Occipital lobe (tissue), 3 donors: ENCODE measurements at places on chromosomes 6 and 20. TPM values are rescaled to one million over a fixed set of nuclear protein-coding genes. Genes with fewer than 3 reads are reported as not detected.

GRCh38 chr6:137780447-137781034 lies 86.5 kb upstream of the TNFAIP3 start:
- DNase-seq = no peak

DNA sequence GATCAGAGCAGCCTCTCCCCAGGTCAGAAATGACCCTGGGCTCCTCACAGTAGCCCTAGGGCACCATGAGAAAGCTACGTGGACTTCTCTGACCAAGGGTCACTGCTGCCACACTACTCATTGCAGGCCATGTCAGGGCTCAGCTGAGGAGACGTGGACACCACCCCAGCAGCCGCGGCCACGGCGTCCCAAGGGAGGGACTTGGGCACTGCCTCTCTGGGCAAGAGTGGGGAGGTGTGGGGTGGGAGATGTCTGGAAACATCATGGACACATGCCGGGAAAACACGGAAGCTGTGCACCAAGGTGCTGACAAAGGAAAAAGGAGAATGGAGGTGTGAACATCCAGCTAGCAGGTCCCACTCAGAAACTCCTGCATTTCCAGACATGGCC lies 9.0 kb downstream of the GMEB2 start:
- DNase-seq = no peak

The HLA-B gene
- total RNA-seq = 34.3 TPM

DNA sequence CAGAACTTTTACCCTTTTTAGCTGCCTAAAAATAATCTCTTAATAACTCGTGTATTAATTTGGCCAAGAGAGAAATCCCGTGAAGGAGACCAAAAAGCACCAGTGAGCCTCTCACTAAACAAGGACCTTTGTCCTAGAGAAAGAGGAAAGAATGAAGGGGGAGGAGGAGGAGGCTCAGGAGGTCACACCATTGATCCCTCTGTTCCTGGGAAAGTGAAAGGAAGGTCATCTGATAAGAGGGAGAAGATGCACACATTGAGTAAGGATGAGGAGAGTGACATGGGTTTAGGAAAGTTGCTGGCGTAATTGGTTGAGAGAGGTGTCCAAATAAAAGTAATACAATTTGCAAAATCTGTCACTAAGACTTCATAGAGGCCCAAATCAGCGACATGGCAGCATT lies 49.2 kb downstream of the HLA-DPB1 start:
- no peak for DNase-seq

DNA sequence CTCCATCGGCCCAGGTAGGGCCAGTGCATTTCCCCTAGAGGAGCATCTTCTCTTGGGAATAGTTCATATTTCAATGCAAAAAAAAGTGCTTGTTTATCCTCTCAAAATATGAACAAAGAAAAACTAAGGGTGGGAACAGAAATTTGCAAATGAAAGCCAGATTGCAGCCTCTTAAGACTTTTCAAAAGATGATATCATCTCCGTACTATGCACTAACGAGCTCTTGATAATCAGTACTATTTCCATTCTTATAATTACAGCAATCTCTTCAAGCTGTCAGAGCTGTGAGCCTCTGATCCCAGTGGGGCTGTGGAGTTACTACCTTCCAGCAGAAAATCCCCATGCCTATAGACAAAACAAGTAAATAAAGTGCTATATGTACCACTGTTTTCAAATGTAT lies 77.1 kb downstream of the SOD2 start:
- no peak for DNase-seq

The TPBG gene
- total RNA-seq = 2.2 TPM

DNA sequence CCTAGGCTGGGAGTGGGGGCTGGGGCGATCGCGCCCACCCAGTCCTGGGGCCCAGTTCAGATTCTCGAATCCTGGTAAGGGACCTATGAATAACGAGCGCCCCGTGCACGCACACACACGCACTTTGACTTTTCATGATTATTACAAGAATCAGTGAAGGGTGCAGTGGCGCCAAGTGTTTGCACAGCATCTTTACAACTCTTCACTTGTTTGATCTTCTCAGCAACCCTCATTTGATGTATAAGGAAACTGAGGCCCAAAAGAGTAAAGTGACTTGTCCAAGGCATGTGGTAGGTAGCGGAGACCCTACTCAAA lies 863 bp upstream of the LRFN2 start:
- DNase-seq = no peak

GRCh38 chr6:44339301-44339700 lies 3.1 kb upstream of the SPATS1 start:
- no peak for DNase-seq

- DNase-seq = no peak
Observed at GRCh38 chr6:112155886-112156285, 68.5 kb downstream of the FAM229B start.

DNA sequence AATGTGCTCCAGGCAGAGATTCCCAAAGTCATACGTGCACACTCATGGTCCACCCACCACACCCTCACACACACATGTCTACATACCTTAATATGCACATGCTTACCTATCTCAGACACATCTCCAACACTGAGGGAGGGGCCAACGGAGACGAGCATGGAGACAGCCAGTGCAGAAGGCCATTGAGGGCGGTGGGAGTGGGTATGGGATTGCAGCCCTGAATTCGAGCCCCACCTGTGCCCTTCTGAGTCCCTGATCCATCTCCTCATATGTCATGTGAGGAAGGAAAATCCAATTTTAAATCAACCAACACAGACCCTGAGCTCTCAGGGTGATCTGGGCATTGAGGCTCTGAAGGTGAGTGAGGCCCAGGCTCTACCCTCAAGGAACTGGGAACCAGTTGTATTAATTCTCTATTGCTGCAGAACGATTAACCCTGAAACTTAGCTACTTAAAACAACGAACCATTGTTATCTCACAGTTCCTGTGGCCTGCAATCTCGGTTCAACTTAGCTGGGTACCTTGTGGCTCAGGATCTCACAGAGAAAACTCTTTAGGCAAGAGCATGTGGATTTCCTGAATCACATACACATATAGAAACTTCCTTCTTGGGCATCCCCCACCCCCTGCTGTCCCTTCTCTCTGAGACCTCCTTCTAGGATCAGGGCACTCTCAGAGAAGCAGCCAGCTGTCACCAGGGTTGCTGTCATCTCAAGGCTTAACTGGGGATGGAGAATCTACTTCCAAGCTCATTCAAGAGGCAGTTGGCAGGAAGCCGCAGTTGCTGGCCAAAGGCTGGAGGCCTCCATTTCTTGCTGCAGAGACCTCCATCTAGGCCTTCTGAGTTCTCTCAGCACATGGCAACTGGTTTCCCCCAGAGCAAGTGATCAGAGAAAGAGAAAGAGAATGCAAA lies 28.3 kb downstream of the GLP1R start:
- no peak for DNase-seq

The SCRT2 gene
- 2.0 TPM for total RNA-seq

DNA sequence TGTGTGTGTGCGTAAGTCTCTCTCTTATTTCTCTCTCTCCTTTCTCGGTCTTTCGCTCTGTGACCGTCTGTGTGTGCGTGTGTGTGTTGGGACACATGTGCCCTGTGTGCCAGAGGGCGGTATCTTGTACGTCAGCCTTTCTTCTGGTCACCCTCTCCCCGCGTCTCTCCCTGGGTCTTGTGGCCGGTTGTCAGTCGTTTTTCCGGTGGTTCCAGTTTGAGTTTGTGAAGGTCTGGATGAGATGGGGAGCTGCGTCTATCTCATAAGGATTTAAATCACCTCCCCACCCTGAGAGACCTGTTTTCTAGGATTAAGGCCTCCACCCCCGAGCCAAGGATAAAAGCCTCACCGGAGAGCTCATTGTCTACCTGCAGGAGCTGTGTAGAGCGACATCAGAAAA lies 295.5 kb upstream of the ZNF337 start:
- DNase-seq = no peak

GRCh38 chr20:46255440-46256104 lies 52.7 kb downstream of the CDH22 start:
- DNase-seq = peak; percentile 10

- DNase-seq = no peak
Observed at GRCh38 chr6:145137425-145137824, 597.9 kb downstream of the EPM2A start.

- DNase-seq = no peak
Observed at GRCh38 chr6:96621983-96622382, 59.1 kb downstream of the FHL5 start.

- no peak for DNase-seq
Observed at GRCh38 chr6:51213811-51214210, 395.1 kb downstream of the TFAP2B start.

DNA sequence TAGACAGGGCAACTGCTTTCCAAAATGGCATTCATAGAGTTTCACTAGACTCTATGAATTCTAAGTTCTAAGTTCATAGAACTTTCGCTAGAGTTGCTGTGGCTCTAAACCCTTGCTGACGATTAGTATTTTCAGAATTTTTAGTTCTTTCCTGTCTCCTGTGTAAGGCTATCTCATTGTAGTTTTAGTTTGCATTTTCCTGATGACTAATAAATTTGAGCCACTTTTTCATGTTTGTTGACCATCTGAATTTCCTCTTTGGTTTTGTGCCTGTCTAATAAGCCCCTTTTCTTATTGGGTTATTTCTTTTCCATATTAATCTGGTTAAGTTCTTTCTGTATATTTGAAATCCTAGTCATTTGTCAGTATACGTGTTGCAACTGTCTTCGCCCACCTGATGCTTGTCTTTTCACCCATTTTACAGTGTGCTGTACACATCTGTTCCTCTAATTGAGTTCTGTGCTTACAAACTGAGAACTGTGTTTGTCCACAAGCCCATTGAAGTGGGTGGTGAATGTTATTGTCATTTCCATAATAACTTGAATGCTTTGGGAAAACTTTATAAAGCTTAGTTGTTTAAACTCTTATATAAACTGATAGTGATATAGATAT lies 177.7 kb upstream of the CDYL start:
- DNase-seq = no peak

DNA sequence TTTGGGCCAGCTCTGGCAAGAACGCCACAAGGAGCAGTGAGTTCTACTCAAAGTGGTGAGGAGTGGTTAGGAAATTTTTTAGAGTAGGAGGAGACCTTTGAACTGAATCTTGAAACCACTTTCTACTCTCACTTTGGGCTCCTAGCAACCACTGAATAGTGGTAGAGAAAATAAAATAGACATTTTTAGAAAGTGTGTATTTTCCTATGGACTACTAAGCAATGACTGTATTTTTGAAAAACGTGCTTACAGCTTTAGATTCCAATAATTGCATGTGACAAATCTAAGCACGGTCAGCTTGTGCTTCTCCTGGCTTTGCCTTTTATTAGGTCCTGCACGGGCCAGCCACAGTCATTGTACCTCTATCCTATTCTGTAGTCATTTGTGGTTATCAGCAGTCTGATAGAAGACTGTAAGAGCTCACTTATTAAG lies 8.7 kb upstream of the IFNGR1 start:
- DNase-seq = no peak

The NHLRC1 gene
- 2.8 TPM for total RNA-seq

The KIF6 gene
- 3.3 TPM for total RNA-seq

GRCh38 chr6:36656441-36656840 lies 22.1 kb upstream of the CDKN1A start:
- DNase-seq = no peak

GRCh38 chr6:4889701-4890100 lies 113.5 kb downstream of the CDYL start:
- DNase-seq = no peak

GRCh38 chr6:21033084-21033483 lies 498.8 kb downstream of the CDKAL1 start:
- no peak for DNase-seq

The RSPO4 gene
- total RNA-seq = not detected

The TMEM244 gene
- 1.4 TPM for total RNA-seq

GRCh38 chr6:35049900-35050756 lies 91.0 kb downstream of the TCP11 start:
- DNase-seq = peak; percentile 53

The PTCHD4 gene
- total RNA-seq = 16.1 TPM

The SLC17A3 gene
- total RNA-seq = not detected

DNA sequence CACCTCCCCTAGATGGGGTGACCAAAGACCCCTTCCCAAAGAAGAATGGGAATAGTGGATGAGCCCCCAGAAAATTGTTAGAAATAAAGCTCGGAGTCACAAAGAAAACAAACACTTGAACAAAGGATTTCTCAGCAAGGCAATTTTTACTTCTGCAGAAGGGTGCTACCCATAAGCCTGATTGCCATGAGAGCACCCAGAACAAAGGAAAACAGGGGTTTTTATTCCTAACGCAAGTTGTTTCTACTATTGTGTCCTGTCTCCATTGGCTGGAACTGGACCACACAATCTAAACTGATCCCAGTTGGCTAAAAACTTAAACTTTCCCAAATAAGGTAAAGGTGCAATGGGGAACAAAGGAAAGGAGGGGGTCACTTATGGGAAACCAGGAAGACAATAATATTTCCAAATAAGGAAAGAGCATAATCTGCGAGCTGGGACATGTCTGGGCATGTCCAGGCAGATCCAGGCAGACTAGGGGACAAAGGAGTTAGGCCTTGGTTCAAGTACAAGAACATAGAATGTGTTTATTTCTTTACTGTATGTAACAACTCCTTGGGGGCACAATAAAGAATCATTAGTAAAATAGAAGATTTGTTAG lies 20.0 kb downstream of the HLA-B start:
- no peak for DNase-seq

GRCh38 chr6:170172825-170173256 lies 118.0 kb downstream of the DLL1 start:
- DNase-seq = no peak

- no peak for DNase-seq
Observed at GRCh38 chr6:141675957-141676356, 456.8 kb upstream of the GJE1 start.
